ENCODE measurements at places on chromosomes 4 and X.

DNA sequence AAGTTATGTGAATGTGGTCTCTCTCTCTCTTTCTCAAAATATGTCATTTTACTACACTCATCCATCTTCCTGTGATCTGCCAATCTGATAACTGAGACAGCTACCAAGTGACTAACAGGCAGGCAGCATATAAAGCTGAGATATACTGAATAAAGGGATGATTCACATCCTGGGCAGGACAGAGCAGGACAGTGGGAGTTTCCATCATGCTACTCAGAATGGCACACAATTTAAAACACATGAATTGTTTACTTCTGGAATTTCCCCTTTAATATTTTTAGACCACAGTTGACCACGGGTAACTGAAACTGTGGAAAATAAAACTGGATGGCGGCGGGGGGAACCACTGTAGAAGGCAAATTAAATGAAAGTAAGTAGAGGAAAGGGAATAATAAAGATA, 58.6 kb upstream of the DCTD start:
- no peak for DNase-seq

DNA sequence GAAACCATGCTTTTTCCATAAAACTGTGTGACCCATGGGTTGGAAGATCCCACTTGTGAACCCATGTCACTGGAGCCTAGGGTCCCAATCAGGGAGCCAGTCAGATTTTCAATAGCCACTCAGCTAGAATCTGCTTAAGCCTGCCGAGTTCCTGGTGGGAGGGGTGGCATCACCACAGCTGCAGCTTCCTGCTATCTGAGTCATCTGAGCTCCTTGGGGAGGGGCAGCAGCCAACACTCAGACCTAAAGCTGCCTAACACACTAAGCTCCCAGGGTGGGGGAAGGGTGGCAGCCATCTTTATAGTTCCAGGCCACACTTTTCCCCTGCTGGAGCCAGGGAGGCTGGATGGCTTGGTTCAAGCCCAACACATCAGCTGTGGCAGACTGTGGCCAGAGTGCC, 350.1 kb downstream of the C4orf33 start:
- no peak for DNase-seq

DNA sequence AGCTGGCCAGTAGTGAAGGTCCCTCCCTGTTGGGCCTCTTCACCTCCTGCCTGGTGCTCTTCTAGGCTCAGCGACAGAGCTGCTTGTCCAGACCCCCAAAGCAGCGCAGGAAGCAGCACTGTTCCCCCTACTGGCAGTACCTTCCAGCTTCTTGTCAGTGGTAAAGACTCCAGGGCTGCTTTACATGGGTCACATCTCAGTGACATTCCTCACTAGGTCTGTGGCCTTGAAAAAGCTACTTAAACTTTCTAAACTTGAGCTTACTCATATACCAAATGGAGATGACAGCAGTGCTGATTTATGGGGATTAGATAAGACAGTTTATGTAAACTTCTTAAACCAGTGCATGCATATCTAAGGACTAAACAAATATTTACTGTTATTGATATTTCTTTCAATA, 117.3 kb downstream of the FAT4 start:
- DNase-seq: peak; percentile 3

DNA sequence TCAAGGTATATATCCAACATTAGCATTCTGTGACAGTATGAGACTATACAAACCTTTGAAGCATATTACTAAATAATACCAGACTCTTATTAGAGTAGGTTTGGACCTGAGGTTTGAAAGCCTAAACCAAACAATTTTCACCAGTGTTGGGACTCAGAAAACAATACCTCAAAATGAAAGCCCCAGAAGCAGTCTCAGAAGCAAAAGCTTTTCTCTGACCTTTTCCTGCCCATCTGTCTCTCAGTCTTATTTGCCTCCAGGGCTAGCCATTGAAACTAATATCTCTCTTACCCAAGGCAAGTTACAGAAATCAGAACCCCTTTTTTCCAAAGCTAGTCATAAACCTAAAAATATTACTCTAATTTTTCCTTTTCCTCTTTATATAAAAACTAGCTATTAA, 163.3 kb downstream of the PTCHD1 start:
- DNase-seq: no peak

- no peak for DNase-seq
Measured at GRCh38 chr4:90219822-90220221, 92.6 kb downstream of the CCSER1 start.

DNA sequence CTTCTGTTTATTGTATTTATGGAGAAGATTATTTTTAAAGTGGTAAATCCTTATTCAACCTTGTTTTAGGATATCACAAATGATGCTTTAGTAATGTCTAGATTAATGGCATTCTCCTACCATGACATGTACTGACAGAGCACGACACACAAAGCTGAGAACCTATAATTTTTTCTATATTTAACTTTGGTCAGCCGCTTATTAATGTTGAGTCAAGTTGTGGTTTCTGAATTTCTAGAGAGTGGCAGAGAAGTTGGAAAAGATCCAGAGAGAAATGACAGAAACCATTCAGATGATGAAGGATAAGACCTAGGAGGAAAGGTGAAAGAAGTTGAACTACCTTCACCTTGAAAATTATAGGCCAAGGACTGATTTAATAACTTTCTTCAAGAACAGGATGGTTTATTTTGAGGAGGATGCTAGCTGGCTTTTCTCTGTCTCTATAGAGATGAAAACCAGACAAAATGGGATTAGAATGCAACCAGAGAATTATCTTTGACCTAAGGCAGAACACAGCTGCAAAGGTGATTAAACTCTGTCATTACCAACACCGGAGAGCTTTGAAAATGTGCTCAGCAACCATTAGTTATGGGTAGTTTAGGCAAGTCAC, 62.6 kb upstream of the TSPAN5 start:
- no peak for DNase-seq

DNA sequence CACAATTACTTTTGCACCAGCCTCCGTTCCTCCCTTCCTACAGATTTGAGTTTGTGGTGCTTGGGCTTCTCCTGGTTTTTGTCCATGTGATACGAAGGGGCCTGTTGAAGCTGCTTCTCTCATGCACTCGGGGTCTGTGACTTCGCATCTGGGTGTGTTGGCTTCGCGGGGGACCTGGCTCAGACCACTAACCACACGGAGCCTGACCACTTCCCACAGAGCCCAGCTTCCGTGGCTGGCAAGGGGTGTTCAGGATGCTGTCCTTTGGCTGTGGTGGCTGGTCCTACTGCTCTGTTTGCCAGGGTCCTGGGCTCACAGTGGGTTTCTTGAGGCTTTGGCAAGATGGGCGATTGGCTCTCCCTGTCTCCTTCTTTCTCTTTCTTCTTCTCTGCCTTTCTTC, 19.8 kb upstream of the XG start:
- DNase-seq: no peak

GRCh38 chr4:114012749-114013148, 33.3 kb upstream of the ARSJ start:
- DNase-seq: no peak

DNA sequence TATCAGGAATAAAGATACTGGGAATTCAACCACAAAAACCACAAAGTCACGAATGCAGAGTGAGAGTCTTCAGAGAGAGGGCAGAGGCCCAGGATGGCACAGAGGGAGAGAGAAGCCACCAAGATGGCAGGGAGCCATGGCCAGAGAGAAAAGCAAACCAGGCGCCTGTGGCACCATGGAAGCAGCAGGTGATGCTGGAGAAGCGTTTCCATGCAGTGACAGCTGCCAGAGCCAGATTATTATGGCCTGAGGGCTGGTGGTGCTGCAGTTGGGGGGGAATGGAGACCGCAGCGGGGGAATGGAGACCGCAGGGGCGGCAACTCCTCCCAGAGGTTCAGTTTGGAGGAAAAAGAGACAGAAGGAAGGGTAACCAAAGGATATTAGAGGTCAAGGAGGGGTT, 5.8 kb downstream of the TAFAZZIN start:
- DNase-seq: no peak

DNA sequence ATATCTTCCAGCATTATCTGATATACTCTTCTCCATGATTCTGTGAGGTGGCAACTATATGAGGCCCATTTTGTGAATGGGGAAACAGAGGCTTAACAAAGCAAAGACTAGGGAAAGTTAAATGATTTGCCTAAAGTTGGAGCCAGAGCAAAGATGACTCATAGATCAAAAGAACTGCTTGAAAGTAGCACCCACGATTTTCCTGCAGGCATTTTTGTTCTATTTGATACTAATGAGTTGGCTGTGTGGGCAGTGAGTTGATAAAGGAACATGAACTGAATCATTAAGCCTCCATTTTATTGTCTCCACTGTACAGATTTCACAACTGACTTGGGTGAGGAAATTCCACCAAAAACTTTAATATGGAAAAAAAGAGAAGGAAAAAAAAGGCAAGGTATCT, 138.9 kb upstream of the IGFBP7 start:
- DNase-seq: no peak

- DNase-seq: no peak
Measured at GRCh38 chr4:83785891-83786290, 250.0 kb downstream of the GPAT3 start.

- DNase-seq: no peak
Measured at GRCh38 chr4:108181704-108182103, 13.0 kb upstream of the LEF1 start.

DNA sequence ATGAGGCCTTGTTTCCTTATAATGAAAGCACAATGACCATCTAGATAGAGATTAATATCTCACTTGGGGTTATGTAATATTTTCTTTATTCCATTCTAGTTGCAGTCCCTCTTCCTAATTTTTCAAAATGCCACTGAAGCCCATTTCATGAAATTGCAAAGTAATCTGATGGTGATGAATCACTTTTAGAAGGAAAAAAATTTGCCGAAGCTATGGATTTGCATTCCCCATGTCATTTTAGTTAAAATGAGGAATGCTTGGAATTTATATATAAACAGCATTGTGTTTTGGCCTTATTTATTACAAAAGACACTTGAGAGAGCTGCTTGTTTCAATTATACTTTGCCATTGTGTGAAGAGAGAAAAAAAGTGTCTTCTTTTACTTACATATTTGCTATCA, 241.7 kb upstream of the TEX13A start:
- no peak for DNase-seq

- no peak for DNase-seq
Measured at GRCh38 chr4:22625311-22625710, 67.4 kb upstream of the GBA3 start.

GRCh38 chr4:155552180-155552579, 114.5 kb upstream of the GUCY1A1 start:
- no peak for DNase-seq

DNA sequence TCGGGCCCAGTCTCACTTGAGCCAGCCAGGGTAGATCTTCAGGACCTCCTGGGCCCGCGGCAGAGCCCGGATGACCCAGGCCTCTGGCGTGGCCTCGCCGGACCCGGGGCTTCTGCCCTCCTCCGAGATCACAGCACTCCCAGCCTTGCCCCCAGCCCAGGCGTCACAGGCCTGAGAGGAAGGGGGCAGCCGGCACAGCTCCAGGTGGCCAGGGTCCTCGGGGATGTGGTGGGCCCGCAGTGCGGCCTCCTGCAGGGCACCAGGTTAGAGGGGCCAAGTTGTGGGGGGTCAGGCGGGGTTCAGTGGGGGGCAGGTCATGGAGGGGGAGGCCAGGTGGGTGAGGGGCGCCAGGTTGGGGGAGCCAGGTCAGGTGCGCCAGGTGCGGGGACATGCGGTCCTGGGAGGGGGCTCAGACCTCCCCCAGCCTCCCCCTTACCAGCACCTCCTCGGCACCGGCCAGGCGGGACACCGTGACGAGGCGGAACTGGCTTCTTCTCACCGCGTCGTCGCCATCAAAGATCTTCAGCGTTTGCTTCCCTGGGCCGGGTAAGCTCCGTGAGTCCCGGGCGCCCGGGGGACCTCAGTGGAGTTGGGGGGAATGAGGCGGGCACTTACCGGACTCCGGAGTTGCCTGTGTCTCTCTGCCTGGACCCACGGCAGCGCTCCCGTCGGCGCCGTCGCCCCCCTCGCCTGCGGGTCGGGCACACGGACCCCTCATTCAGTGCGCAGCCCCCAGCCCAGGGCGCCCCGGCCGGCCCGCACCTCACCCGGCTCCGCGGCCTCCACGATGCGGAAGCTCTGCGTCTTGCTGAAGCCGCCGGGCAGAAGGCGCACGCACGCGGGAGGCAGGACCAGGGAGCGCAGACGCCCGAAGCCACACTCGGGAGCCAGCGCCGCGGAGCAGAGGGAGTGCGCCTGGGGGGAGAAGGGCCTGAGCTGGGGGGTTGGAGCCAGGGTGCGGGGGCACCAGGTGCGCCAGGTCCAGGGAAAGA, 6.0 kb downstream of the DGKQ start:
- DNase-seq: no peak

GRCh38 chr4:40348000-40348399, 12.9 kb downstream of the CHRNA9 start:
- DNase-seq: no peak

DNA sequence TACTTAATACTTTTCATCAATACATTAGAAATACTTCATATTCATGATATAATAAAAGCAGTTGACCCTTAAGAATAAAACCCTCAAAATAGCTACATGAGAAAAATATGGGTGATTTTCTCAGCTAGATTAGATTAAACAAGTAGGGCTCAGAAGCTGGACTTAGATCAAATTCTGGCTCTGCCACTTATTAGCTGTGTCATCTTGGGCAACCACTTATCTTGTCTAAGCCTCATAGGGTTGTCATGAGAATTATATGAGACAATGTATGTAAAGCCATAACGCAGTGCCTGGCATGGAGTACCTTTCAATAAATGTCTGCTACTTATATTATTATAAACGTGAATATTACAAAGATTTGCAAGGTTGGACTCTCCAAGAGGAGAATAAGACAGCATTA, 84.3 kb upstream of the PGRMC2 start:
- no peak for DNase-seq

GRCh38 chr4:149055624-149056023, 613.4 kb upstream of the NR3C2 start:
- no peak for DNase-seq

GRCh38 chr4:106160560-106160959, 155.4 kb downstream of the TBCK start:
- DNase-seq: no peak

- no peak for DNase-seq
Measured at GRCh38 chrX:9430346-9430921, 34.4 kb upstream of the TBL1X start.

DNA sequence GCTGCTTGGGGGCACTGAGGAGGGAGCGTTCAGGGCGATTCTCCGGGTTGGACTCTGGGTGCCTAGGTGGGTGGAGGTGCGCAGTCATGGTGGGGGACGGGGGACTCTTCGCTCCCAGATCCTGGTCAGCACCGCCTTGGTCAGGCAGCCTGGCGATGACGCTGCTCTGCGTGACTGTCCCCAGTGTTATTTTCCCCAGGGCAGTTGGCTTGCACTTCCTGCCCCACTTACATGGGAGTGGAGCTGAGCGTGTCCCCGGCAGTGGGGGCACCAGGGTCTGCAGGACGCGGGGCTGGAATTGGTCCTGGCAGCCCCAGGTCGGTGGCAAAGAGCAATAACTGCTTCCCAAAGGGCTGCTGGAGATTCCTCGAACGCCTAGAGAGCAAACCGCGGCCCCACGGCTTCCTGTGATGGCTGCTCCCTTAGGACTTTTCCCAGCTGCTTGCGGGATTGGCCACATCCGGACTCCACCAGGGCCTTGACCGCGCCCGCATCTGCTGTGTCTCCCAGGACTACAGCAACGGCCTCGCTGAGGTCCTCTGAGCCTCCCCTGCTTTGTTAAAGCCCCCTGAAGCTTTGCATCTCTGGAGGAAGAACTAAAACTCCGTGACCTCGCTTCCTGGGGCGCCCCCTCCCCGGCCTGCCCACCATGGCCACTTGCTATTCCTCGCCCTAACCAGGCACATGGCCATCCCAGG, 35.3 kb upstream of the GPR78 start:
- no peak for DNase-seq

GRCh38 chr4:184156163-184156920, 61.3 kb downstream of the ENPP6 start:
- no peak for DNase-seq

- no peak for DNase-seq
Measured at GRCh38 chr4:128449251-128449650, 161.6 kb upstream of the PGRMC2 start.
